ENCODE measurements at places on chromosomes 11 and 22.

DNA sequence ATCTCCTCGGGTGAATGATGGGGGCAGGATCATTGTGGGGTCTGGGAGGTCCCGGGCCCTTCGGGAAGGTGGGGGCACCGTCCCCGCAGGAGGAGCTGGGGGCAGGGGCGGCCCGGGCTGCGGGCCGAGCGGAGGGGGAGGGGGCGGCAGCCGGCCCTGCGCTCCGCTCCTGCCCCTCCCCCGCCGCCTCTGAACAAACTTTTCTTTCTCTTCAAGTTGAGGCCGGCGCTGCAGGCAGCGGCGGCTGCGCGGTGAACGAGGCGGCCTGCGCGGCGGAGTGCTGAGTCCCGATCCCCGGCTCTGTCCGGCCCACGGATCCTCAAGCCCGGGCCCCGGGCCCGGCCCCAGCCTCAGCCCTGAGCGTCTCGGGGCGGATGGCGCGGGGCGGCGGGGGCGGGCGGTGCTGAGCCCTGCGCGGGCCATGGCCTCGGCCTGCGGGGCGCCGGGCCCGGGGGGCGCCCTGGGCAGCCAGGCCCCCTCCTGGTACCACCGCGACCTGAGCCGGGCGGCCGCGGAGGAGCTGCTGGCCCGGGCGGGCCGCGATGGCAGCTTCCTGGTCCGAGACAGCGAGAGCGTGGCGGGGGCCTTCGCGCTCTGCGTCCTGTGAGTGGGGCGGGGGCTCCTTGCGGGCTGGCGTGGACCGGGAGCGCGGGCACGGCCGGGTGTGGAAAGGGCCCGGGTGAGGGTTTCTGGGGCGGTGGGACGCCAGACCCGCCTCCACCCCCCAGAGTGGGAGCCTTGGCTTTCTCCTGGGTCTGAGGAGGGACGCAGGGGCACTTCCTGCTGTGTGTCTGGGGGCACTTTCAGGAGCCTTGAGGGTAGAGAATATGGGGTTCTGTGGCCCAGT lies at the start of gene INPPL1:
Gene INPPL1, plus strand, starts transcription at position 204 of the 847 bp plus-strand sequence. Its CDS starts 218 bp downstream, at position 422.
- no peak for DNase-seq

DNA sequence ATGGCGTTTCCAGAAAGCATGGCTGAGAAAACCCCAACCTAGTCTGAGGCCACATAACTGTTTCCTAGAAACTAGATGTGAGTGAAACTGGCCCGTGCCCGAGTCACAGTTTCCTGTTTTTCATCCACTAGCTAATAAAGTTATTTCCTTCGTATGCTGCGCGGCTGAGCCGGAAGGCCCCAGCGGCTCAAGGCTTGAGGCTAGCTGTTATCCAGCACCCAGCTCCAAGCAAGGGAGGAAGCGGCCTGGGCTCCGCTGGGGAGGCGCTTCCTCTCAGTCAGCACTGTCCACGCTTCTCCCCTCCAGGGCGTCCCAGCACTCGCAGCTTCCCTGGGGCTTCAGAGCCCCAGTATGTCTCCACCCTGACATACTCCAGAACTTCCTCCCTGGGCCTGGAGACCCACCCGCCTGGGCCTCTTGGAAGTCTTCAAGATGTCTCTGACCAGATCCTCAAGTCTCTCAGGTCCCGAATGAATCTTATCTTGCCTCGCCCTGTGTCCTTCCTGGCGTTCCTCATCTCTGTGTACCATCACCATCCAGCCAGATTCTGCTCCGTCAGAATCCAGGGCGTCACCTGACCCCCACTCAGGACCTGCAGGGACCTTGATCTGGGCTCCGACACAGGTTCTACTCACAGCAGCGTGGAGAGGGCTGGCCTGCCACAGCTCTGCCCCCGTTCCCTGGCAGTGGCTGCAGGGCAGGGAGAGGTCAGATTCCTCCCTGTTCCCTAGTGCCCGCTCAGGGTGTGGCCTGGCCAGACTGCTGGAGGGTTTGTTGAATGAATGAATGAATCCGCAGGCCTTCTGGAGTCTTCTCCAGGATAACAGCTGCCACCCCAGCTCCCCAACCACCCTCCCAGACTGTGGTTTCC lies 81.9 kb downstream of the LRRC32 start:
- DNase-seq, result no peak

DNA sequence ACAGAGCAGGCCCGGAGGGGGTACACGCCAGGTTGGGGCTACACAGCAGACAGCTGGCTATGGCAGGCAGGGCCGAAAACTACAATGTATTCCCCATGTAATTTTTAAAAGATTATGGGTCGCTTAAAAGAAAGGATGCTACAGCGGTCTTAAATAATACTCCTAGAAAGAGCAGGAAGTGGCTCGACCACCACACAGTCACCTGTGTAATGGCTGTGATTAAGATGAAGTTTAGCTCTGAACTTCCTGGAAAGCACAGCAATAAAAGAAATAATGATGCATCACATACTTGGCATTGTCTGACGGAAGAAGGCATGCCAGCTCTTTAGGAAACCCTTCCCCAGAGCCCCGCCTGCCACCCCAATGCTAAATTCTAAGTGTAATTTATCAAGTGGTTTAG lies 32.6 kb downstream of the WNT11 start:
- DNase-seq, result no peak

DNA sequence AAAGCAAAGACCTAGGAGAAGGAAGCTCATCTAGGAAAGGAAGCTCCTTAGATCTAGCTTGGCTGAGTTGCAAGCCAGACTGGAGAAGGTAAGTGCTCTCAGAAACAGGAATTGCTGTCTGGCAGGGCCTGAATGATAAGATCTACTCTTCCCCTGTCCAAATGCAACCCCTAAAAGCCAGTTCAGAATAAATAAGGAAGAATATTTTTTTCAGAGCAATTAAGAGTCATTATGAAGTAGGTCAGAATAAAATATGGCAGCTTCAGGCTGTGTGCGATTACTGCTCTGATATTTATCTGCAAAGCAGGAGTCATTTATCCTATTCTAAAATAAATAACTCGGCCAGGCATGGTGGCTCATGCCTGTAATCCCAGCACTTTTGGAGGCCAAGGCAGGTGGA lies 82.1 kb downstream of the PIWIL4 start:
- DNase-seq, result no peak

- no peak for DNase-seq
These were observed 4.1 kb downstream of the KRTAP5-3 start for GRCh38 chr11:1604181-1604580.

DNA sequence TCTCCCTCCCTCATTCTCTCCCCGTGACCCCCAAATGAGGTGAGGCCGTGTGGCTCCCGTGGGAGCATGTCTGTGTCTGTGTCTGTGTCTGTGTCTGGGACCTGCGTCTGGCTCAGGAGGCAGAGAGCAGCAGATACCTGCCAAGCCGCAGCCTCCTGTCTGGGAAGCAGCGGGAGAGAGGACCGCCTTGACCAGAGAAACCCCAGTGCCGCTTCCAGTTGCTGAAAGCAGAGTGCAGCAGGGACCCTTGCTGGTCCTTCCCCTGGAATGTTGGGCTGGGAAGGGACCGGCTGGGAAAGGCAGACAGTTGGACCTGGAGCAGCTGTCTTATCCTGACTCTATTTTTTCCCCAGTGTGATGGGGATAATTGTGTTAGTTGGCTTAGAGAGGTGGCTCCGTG lies 525 bp downstream of the CSDC2 start:
- no peak for DNase-seq

DNA sequence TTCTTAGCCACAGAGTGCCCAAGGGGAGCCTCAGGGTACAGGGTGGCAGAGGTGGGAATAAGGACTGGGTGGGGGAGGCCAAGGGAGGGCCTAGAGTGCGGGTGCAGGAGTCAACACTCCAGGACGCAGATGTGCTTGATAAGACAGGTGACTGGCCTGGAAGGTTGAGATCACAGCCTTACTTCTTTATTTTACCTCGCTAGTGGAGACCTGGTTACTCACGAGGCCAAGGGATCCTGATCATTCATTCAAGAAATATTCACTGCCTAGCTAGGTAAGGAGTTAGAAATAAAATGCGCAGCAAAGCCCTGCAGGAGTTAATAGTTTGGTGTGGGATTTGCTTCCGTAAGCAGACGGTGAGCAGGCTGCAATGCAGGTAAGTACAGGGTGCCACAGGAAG lies 13.2 kb upstream of the PEX26 start:
- DNase-seq, result no peak

DNA sequence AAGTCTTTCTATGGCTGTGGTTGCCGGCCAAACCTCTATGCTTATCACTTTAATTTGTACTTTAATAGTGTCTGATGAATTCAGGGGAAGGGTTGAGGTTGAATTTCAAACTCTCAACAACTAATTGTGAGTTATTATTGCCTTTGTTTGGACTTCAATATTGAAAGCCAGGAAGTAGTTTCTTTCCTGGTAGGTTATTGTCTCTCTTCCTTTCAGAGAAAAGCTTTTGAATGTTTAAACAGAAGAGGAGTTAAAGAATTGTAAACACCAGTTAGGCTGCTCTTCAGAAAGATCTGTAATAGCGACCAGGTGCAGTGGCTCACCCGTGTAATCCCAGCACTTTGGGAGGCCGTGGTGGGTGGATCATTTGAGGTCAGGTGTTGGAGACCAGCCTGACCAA lies 22.2 kb downstream of the NNMT start:
- no peak for DNase-seq

- no peak for DNase-seq
These were observed 496.4 kb downstream of the NTM start for GRCh38 chr11:131866535-131867400.

Measured in activated CD8-positive, alpha-beta memory T cell treated with anti-CD3 and anti-CD28 coated beads for 1 hour (primary cell).